ENCODE measurements at places on chromosomes 4 and X.

DNA sequence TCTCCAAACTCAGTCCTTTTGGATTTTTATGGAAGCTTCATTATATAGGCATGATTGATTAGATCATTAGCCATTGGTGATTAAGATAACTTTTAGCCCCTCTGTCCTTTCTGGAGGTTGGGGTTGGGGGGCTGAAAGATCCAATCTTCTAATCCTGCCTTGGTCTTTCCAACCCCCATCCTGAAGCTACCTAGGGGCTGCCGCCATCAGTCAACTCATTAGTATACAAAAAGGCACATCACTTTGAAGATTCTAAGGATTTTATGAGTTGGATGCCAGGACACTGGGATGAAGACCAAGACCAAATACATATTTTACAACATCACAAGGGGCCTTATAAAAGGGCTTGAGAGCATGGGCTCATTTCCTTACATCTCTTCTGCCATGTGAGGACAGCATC, 47.5 kb downstream of the CYTL1 start:
- no peak for DNase-seq

DNA sequence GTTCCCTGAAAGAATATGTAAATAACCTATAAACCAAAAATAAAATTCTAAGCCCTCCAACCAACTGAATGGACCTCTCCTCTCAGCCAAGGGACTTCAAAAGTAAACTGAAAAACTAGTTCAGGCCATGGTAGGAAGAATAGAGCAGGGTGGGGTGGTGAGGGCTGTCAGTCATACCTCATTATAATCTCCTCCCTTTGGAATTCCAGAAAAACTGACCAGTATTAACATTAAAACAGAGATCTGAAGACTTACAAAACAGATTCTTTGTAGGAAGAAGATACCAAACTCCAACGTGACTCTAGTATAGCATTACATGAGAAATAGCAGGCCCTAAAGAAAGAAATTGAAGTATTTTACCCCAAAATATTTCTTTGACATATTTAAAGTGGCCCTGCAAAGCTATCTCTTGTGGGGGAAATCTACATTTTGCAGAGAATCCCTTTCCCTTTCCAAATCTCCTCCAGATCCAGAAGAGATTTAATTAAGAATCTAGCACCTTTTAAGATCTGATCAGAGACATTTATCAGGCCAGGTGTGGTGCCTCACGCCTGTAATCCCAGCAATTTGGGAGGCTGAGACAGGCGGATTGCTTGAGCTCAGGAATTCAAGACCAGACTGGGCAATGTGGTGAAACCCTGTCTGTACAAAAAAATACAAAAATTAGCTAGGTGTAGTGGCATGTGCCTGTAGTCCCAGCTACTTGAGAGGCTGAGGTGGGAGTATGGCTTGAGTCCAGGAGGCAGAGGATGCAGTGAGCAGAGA, 15.1 kb downstream of the TBC1D9 start:
- DNase-seq, result no peak

DNA sequence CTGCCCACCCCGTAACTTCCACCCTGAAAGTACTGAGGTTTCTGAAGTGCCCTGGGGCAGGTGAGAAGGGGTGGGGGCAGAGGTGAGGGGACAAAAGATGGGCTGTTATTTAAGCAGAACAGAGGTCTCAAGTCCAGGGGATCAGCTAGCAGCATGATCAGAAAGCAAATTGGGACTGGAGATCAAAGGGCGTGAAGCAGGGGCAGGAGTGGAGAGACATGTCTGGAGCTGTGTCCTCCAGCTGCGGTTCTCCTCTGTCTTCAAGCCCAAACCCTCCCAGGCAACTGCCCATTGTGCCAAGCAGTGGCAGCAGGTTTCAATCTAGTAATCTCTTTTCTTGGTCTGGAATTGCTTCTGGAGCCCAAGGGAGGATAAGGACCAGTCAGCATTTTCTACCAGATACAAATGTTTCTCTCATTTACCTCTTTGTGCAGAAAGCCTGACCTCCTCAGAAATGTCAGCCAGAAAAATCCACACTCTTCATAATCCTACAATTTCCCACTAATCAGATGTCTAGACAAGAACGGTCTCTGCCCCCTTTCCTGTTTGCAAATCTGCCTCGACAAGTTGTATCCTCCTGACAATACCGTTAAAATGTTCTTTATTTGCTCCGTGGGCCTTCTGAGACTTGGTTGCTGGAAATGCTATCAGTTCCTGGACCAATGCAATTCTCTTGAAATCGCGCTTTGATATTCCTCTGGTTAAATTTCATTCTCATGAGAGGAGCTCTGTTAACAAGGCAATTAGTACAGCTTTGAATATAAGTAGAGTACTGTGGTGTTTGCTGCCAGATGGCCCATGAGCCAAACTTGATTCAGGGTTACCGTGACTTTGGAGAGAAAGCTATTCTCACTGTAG, 23.2 kb upstream of the RASL11B start:
- no peak for DNase-seq

GRCh38 chr4:15242021-15242420, 185.8 kb upstream of the C1QTNF7 start:
- DNase-seq, result no peak

- DNase-seq, result peak; percentile 3
Measured at GRCh38 chrX:37905436-37906147, 58.2 kb upstream of the DYNLT3 start.

DNA sequence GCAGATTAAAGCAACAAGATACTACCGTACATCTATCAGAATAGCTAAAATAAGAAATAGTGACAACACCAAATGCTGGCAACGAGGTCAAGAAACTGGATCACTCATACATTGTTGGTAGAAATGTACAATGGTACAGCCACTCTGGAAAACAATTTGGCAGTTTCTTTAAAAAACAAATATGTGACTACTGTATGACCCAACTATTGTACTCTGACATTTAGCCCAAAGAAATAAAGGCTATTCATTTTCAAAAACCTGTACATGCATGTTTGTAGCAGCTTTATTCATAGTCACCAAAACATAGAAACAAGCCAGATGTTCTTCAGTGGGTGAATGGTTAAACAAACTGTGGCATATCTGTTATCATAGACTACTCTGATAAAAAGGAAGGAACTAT, 8.2 kb downstream of the CLCN3 start:
- no peak for DNase-seq

- no peak for DNase-seq
Measured at GRCh38 chrX:134803551-134804183, 145.4 kb upstream of the PLAC1 start.

DNA sequence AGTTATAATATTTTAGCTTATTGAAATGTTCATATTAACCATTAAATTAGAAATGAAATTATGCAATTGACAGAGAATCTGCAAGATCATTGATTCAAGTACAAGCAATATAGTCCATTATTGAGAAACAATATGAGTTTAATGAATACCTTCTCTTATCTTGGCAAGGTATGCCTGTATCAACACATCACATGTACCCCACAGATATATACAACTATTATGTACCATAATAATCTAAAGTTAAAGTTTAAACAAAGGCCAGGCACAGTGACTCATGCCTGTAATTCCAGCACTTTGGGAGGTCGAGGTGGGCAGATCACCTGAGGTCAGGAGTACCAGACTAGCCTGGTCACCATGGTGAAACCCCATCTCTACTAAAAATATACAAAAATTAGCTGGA, 514.7 kb downstream of the PCDH7 start:
- no peak for DNase-seq

- DNase-seq, result no peak
Measured at GRCh38 chr4:123659730-123660129, 263.1 kb downstream of the SPRY1 start.

DNA sequence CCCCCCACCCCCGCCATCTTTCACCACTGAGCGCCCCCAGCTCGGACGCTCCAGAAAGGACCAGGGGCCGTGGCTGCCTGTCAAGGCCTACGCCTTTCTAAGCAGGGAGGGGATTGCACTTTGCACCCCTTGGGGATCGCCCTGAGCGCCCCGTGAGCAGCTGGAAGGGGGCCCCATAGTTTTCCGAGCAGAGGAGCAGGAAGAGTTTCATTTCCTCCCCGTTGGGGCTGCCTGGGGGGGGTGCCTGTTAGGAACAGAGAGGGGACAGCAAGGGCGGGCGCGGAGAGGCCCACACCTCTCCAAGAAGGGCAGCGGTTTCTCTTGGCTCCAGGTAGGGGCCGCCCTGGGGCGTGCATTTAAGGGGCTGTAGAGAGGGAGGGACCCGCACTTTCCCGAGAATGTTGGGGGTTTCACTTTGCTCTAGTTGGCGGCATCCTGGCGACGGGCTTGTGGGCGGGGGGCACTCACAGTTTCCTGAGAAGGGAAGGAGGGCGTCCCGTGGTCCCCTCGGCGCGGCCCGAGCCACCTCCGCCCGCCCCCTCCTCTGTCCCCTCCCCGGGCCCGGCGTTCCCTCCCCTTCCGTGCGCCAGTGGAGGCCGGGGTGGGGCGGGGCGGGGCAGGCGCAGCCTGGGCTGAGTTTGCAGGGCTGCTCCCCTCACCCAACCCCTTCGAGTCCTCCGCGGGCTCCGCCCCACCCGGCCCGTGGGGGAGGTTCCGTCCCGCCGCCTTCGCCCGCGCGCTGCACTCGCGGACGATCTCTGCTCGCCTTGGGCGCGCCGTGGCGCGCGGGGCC, 82.3 kb upstream of the CD99 start:
- DNase-seq, result peak; percentile 88

DNA sequence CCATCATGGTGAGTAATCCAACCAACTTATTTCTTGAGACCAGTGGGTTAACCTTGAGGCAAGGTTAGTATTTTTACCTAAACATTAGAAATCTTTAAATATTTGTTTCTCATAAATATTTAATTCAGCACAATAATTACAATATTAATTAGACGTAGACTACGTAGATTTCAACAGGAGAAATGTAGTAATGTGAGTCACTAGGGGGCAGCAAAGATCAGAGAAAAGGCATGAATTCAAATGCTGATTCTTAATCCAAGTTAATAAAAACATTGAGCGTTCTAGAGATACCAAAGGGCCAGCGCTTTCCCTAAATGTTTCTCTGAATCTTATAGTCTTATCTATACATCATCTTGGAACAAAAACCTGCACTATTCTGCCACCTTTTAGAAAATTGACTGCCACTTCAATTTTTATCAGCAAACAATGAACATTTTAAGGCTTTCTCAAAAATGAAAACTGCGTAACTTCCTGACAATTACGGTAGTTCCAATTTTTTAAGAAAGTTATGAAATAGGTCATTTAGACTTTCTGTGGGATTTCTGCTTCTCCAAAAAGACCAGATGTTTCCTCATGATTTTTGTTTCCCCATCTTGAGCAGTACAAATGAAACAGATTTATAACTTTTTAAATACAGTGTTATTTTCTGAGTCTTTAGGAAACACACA, 180.7 kb downstream of the GASK1B start:
- DNase-seq, result no peak
